Smooth muscle cell of the umbilical artery (primary cell): ENCODE measurements at places on chromosomes 1 and 21. TPM values are rescaled to one million over a fixed set of nuclear protein-coding genes. Genes with fewer than 3 reads are reported as not detected.

Gene CTNNBIP1
- 22.3 and 33.9 TPM in 2 replicates for total RNA-seq

Gene TMEM200B
- 4.8 and 5.6 TPM in 2 replicates for total RNA-seq

Gene WDR64
- total RNA-seq, result not detected in 2 replicates

Gene TNNI3K
- 0.59 TPM in 1 of 2 replicates, not detected in the other for total RNA-seq

Gene TP53BP2
- total RNA-seq, result 36.8 and 58.9 TPM in 2 replicates

Gene OR2AK2
- total RNA-seq, result not detected in 2 replicates

Gene CLCA1
- total RNA-seq, result not detected in 2 replicates

Gene PDZK1IP1
- not detected in 2 replicates for total RNA-seq

Gene FAM72B
- 0.30 and 2.5 TPM in 2 replicates for total RNA-seq

Gene TCP10L
- total RNA-seq, result 0.46 and 0.59 TPM in 2 replicates

Gene SPRR2F
- not detected in 2 replicates for total RNA-seq

Gene VWA1
- 10.4 and 13.1 TPM in 2 replicates for total RNA-seq

Gene ZSWIM5
- total RNA-seq, result under 0.01 TPM in 1 of 2 replicates, not detected in the other

Gene ZNF670
- total RNA-seq, result 1.8 and 2.2 TPM in 2 replicates
